Fibroblast of the aortic adventitia (primary cell): ENCODE measurements at places on chromosomes 6 and 20.
A peak's percentile ranks its signal among the peaks of the same experiment; 100 is the strongest.

DNA sequence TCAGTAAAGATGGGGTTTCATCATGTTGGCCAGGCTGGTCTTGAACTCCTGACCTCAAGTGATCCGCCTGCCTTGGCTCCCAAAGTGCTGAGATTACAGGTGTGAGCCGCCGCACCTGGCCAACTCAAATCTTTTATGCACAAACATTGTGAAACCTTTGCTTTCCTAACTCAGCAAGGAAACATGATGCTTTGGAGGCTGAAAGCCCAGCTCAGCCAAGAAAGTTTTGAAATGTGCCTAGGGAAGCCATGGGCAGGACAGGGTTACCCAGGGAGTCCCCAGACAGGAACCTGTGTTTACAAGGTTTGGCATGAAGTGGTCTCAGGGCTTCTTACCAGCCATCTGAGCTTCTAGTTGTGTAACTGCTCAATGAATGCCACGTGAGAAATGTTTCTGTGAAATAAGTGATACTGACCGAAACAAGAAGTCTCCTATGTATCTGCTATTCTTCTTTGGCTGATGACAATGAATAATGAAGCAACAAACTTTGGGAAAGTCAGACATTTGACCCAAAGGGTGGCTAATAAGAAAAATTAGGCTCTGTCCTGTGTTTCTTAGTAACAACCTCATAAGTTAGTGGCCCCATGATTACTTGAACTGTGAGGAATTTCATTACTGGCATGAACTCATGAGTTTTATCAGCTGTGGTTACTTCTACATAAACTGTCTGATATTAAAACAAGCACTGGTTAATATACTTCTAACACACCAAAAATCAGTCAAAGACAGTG is 163.5 kb downstream of the KIF6 start:
- DNase-seq = peak; percentile 20

DNA sequence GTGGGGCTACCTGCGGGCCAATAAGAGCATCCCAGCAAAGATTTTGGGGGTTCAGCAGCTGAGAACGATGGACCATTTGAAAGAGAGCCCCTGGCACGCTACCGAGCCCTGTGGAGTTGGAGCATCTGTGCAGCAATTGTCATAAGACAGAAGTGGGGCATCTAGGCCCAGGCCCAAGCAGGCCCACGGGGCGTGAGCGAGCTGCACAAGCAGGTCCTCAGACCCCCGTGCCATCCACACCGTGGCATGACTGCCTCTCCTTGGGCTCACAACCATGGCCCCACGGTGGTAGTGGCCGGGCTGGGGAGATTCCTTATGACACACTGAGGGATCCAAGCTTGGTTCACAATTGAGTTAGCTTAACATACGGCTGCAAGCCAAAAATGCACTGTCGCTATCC is 103.3 kb upstream of the AGPAT4 start:
- no peak for DNase-seq

GRCh38 chr6:147551976-147552375 is 43.5 kb downstream of the SAMD5 start:
- DNase-seq = no peak

DNA sequence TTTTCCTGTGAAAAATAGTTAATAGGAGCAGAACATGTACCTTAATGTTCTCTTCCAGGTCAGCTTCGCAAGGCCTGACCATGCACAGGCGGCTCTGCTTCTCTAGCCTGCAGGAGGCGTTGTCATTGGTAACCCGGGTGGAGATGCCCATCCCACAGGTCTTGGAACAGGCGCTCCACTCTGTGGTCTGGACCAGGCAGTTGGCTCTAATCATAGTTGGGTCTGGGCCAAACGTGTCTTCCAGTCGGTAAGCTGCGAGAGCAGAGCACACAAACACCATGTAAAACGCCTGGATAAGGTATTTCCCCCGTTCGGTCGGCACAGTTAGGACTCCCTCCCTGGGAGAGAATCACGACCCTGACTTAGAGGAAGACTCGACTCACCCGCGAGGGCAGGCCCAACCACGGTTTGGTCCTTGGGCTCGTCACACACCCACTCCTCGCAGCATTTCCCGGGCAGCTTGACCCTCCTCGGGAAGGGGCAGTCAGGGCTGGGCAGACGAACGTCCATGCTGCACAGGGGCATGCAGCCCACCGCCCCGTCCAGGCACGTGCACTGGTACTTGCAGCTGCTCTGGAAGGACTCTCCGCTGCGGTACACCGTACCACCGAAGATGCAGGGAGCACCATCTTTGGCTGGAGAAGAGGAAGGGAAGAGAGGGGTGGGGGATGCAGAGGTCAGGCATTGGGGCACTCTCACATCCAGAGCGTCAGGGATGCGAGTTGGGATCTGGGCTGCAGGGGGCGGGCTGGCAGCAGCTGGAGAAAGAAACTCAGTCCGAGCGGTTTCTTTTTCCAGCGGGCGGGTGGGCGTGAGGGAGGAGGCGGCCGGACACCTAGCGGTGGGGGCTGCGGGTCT is 1.0 kb downstream of the CCN2 start:
- peak; percentile 96 for DNase-seq

GRCh38 chr6:112037783-112038216 is 16.1 kb upstream of the CCN6 start:
- DNase-seq = peak; percentile 97

DNA sequence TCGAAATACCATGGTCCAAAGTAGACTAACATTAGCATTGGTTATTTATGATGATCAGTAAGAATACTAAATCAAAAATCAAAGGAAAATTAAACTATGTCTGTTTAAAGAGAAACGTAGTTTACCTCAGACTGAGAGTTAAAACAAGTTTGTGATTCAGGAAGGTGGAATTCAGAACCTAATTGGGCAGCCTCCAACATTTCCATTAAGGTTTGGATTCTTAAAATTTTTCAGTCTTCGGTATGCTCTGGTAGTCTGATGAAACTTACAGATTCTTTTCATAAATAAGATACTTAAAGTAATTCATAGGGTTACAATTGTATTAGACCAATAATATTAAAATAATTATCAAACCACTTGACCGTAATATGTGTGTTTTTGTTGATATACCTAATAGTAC is 18.6 kb downstream of the HFE start:
- DNase-seq = peak; percentile 77

GRCh38 chr6:137467211-137467610 is 27.0 kb downstream of the OLIG3 start:
- no peak for DNase-seq

DNA sequence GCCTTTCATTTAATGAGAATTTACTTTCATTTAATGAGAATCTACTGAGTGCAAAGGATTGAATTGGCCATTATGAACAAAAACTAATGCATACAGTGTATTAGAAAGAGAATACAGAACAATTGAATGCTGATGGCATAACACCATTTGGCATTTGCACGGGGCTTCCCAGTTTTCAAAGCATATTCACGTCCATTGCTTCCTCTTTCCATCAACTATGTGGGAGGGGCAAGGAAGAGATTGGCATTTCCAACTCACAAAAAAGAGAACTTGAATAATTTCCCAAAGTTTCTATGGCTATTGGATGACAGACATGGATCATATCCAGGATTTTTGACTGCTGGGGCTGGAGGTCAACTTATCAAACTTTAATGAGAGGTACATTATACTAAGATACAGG is 23.2 kb upstream of the ARG1 start:
- no peak for DNase-seq

DNA sequence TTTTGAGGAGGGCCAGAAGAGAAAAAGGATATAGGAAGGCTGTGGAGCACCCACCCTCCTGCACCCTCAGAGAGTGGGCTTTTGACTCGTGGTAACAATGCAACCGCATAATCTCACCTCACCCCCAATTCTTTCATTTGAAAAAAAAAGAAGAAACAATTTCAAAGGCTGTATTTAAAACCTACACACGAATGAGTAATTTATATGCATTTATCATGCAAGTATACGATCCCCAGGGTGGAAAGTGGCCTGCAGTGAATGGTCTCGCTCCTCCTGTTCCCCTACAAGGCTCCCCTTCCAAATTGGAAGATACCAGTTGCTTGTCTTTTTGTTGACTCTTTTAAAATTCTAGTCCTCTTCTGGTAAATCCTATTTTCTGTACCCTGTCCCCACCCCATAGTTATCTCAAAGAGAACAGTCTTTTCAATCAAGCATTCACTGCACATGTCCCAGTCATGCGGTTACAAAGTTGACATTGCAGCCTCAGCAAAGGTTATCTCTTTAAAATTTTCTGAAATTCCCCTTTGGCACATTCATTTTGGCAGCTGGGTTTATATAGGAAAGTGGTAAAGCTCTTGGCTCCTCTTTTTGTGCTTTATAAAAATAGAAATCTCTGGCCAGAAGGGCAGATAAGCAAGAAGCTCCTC is 110.6 kb downstream of the ARID1B start:
- DNase-seq = peak; percentile 41

DNA sequence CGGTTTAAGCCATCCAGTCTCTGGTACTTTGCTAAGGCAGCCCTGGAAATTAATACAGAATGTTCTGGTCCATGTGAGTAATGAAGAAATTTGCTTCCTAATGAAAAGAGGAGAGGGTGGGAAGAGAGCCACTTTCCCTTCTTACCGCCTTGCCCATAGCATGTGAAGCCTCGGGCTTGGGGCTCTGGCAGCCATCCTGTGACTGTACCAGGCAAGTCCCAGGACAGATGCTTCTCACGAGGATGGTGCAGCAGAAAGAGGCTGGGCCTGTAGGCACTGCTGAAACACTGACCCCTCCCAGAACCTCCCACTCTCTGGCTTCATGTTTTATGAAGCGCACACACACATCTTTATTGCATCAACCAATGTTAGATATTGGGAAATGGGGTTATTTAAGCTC is 74.8 kb downstream of the IYD start:
- DNase-seq = no peak

GRCh38 chr6:155171109-155171746 is 92.6 kb upstream of the CLDN20 start:
- peak; percentile 93 for DNase-seq

DNA sequence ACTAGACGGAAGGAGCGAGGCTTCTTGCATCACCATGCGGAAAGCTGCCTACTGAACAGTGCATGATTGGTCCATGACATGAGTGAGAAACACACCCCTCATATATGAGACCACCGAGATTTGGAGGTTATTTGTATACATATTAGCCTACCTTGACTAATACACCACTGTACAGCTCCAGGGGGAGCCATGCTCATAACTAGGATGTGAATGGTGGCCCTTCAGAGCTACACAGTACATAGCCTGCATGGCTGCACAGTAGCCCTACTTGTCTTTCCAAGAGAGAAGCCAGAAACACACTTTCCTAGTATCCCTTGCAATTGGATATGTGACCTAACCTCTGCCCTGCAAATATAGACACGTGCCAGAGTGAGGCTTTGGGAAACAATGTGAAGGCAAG is 21.8 kb upstream of the MCUR1 start:
- DNase-seq = no peak

- DNase-seq = peak; percentile 53
These were observed 40.8 kb downstream of the CCDC170 start for GRCh38 chr6:151534576-151534975.

- no peak for DNase-seq
These were observed 229.0 kb downstream of the CDKAL1 start for GRCh38 chr6:20763296-20763695.
